ENCODE measurements at places on chromosomes 7 and 10.

DNA sequence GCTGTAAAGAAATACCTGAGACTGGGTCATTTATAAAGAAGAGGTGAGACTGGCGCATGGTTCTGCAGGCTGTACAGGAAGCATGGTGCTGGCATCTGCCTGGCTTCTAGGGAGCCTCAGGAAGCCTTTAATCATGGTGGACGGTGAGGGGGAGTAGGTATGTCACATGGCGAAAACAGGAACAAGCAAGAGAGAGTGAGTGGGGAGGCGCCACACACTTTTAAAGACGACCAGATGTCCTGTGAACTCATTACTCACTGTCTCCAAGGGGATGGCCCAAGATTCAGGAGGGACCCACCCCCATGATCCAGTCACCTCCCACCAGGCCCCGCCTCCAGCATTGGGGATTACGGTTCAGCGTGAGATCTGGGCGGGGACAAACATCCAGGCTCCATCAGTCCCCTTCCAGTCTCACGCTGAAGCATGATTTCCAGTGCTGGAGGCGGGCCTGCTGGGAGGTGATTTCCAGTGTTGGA lies 3.2 kb downstream of the ZNF316 start:
- peak; percentile 49 for DNase-seq

DNA sequence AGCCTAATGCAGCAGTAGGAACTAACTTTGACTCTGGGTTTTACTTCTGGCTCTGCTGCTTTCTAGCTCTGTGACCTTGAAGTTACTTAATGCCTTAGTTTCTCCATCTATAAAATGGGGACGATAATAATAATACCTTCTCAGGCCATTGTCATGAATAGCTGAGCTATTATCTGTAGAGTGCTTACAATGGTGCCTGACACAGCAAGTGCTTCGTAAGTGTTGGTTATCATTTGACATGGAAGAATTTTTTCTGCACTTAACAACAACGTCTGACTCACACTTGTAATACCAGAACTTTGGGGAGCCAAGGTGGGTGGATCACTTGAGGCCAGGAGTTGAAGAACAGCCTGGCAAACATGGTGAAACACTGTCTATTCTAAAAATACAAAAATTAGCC lies 140.5 kb downstream of the ARL4A start:
- DNase-seq = no peak

DNA sequence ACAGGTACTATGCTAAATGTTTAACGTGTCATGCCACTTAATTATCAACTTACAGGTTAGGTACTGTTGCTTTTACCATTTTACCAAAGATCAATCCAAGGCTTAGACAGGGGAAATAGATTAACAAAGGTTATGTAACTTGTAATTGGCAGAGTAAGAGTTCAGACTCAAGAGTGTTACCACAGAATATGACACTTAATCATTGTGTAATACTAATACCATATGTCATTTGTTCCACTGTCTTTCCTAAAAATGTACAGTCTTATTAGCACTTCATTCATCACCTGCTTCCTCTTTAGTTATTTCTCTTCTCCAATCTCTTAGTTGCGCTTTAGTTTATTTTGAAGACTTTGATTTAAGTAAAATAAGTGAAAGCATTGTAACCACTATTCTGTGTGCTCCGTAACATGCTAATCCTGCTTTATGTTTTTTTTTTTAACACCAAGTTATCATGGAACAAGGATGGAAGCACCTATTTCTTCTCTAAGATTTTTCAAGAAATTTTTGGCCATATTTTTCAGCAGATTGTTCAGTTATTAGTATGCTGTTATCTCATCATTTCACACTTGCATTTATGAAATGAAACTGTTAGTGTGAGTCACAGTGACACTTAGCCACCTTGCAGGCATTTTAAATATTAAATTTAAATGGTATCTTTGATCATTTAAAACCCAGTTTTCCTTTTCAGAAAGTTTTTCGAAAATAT lies 197.3 kb downstream of the PHF14 start:
- no peak for DNase-seq

DNA sequence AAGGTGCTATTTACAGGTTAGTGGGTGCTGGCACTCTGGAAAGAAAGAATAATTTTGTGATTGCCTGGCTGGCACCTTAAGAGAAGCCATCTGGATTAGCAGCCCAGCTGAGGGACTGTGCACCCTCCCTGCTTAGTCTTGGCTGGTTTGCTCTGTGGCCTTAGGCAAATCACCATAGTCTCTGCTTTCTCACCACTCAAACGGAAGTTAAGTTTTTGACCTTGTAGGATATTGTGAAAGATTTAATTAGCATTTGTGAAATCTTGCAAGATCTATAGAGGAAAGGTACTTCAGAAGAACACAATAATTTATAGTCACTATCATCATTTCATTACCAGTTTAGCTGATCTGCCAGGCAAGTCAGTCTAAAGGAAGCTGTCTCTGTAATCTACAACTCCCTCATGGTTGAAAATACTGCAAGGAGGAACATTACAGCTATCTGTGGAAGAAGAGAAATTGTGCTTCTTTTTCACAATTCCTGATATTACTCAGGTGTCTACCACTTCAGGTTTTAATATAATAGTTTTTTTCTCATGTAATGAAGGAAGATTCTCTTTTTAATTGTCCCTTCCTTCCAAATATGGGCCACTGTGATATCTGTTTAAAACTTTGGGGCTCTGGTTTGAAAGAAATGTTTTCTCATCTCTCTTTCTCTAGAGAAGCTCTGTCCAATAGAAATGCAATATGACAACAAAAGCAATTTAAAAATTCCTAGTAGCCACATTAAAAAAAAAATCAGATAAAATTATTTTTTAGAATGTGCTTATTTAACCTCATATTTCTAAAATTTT lies 219.6 kb downstream of the PTEN start:
- no peak for DNase-seq

DNA sequence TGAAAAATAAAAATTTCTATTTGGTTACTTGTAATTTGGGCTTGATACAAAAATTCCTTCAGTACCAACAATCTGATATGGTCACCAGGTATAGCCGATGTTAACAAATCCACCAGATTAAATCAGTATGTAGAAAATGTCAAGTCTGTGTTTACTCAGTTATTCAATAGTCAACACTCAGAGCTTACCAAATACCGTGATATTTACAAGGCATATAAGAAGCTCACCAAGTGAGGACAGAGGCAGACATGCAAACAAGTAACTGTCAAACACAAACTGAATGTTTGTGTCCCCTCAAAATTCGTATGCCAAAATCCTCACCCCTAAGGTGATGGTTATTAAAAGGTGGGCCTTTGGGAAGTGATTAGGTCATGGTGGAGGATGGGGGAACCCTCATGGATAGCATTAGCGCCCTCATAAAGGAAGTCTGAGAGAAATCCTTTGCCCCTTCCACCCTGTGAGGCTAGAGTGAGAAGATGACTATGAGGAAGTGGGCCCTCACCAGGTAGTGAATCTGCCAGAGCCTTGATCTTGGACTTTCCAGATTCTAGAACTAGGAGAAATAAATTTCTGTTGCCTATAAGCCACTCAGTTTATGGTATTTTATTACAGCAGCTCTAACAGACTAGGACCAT lies 63.1 kb downstream of the TES start:
- DNase-seq = no peak
